GM04504 (cell line): ENCODE measurements at places on chromosomes 16 and 17.

DNA sequence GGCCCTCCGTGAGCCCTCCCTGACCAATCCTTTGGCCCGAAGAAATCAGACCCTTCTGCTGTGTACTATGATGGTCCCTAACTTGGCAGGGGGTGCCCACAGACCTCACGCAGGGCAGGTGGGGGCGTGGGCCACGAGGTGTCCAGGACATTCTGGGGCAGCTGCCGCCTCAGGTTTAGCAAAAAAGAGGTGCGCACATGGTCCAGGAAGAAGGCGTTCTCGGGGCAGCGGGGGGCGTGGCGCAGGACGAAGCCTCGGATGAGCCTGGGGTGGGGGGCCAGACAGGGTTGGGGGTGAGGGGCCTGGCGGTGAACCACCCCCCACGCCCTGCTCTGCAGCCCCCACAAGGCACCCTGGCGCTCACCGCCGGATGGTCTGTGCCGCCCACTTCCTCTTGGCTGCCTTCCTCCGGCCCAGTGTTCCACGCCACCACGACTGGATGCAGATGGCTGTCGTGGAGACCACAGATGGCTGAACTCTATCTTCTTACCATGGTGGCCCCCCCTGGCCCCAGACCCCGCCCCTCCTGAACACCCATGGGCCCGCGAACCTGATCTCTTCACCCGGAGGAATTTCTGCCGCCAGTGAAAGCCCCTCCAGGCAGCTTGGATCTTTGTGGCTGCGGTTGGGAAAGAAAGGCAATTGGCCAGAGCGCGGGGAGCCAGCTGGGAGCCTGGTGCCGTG is 14.2 kb upstream of the CRK start:
- DNase-seq: no peak

DNA sequence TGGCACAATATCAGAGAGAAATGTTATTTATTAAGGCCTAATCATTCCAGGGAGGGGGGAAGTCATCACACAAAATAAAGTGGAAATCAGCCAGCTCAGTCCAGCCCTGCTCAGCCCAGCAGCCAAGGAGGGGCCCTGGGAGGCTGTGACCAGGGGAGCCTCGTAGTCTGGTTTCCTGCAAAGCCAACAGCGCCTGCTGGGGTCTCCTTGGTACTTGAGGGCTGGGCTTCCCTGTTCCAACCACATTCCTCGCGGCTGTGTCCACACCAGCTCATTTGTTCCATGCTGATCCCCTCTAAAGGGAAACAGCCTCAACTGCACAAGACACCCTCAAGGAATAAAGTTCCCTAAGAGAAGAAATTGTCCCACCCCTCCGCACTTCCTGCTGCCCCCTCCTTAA is 154.0 kb downstream of the TMEM132E start:
- no peak for DNase-seq

- DNase-seq: no peak
Observed at GRCh38 chr17:685006-685405, 29.6 kb downstream of the VPS53 start.

DNA sequence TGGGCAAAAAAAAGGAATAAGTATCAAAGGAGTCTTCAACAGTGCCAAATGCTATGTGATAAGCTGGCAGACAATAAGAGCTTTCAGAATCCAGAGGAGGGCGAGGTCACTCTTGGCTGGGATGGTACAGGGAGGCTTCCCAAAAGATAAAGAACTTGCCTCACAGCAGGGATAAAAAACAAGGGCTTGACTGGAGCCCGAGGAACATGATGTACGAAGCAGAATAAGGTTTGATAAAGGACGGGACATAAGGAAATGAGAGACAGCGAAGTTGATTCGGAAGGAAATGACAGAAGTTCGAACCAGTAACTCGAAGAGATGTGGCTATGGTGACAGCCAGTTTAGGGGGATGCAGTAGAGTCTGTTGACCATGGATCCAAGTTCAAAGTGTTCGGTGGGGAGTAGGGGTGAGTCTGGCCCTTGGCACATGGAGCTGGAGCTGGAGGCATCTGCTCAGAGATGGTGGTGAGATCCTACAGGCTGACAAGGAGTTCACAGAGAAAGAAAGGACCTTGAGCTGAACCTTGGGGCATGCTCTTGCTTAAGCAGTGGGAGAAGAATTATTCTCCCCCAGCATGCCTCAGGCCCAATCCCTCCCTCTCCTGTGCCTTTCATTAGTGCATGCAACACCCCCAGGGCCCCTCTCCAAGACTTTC is 137.6 kb upstream of the RCVRN start:
- DNase-seq: no peak

DNA sequence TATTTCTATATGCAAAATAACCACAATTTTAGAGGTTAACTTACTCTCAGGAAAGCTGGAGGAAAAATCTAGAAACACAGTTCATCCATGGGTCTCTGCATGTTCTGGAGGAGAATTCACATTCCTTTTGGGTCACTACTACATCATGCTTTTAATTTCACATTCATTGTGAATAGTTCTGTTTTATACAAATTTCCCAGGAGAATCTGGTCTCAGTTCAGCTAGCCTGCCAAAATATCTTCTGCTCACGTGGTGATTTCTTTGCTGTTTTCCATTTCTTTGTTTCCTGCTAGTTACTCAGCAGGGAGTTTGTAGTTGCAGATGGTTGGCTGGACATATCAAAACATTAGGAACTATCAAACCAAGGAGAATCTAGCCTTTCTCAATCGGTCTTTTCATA is at the start of gene ABCA9:
ABCA9 (minus strand) TSS at position 106 of the 400 bp plus-strand sequence. CDS start 9,801 bp downstream, outside the sequence.
- DNase-seq: peak; percentile 73

- DNase-seq: no peak
Observed at GRCh38 chr17:82882715-82883418, 43.0 kb upstream of the ZNF750 start.

DNA sequence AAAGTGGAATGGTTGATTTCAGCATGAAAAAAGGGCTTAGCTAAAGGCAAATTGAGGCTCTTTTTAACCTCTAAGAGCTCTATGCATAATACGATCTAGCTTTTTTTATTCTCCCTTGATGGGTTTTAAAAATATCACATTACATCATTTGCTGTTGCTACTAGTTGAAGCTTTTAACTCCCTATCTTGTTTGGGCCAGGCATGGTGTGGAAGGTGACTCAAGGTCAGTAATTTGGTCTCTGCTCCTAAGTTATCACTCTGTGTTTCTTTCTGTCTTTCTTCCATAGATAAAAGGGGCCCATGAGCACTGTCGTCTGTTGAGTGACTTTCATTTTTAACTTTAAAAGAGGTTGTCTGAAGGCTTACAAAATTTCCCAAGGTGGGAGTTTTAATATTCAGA is 58.1 kb upstream of the GOT2 start:
- no peak for DNase-seq

- no peak for DNase-seq
Observed at GRCh38 chr16:84950906-84951305, 60.4 kb downstream of the ZDHHC7 start.

- DNase-seq: no peak
Observed at GRCh38 chr17:47997586-47997985, 26.7 kb downstream of the CDK5RAP3 start.

DNA sequence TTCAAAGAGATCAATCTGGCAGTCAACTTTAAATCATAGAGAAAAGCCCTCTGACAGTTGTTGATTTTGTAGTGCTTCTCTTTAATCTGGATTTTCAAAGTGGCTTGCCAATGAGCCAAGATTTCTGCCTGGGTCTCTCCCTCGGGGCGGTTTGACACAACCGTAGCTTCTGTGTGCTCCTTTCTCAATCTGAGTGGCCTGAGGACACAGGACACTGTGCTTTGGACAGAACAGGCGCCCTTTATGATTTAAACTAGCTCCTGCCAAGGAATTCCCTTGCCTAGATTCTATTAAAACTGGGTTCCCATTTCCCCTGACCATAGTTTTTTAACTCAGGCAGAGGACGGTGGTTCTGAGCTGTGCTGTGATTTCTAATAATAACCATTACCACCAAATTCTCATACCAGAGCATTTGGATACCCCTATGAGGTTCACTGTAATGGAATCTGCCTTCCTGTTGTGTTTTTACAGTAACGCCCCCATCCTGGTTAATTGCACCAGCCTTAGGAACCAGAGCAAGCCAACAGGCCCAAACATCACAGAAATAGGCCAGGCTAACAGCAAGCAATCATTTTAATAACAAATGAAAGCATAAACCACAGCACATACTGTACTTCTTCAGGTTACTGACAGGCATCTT is 4.0 kb downstream of the ZFHX3 start:
- no peak for DNase-seq

DNA sequence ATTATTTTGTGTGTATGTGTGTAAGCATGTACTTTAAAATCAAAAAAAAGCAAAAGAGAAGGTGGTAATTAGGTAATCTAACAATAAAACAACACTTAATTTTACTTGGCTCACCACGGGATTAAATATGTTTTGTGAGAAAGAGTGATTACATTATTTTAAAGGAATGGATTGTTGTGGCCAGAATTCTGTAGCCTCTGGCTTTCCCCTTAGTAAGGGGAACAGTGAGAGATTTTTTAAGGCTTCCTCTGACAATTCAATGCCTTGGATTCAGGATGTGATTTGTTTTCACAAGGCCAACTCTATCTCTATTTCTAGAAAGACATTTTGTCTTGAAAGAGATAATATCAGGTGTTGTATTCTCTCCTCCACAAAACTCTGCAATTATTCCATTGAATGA is 560.3 kb upstream of the CDH8 start:
- no peak for DNase-seq

GRCh38 chr17:45197108-45197507 is 24.6 kb upstream of the FMNL1 start:
- DNase-seq: no peak

DNA sequence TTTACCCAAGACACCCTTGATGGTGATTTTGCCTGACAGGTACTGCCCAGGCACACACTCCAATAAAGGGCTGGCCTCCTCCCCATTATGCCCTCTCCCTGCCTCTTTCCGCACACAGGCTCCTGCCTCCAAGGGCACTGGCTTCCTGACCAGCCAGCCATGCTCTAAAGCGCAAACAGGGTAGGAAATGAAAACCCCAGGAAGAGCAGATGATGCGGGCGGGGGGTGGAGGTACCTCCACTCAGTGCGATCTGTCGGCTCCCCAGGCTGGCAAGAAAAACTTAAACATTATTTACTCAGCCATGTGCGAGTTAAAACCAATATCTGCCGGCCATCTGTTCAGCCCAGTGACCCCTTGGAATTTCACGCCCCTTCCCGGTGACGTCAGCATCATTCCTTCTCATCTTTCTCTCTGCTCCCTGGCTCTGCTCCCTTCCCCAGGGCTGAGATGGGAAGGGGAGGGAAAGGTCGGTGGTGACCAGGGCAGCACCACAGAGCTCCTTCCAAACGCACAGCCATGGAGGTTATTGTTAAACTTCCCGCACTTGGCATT is 262.5 kb downstream of the CBLN1 start:
- DNase-seq: no peak

GRCh38 chr16:87560428-87561199 is 41.7 kb upstream of the JPH3 start:
- no peak for DNase-seq
